Sigmoid colon (tissue), 7 donors: ENCODE measurements at places on chromosomes 11 and 22. TPM values are rescaled to one million over a fixed set of nuclear protein-coding genes. Genes with fewer than 3 reads are reported as not detected.

DNA sequence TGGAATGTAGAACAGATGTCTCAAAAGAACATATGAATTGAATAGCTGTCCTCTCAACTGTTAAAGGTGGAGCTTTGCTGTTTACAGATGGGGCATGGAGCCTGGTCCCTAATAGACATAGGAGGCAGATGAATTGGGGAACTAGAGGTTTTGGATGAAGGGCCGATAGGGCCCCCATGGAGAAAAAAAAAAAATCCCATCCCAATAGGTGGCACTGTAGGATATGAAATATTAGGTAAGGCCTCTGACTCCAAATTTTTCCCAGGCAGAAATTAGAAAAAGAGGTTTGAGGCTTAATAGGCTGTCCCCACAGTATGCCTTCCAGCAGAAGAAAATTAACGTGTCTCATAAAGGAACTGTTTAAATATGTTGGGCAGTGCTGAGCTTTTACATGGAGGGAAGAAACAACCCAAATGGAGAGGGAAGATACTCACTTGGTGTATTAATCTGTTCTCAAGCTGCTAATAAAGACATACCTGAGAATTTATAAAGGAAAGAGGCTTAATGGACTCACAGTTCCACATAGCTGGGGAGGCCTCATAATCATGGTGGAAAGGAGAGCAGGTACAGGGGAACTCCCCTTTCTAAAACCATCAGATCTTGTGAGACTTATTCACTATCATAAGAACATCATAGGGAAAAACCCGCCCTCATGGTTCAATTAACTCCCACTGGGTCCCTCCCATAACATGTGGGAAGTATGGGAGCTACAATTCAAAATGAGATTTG, 30.1 kb upstream of the TMEM45B start:
- DNase-seq = no peak

Gene BACE1-AS
- total RNA-seq = 11.6 TPM

Gene TRIM51
- not detected for total RNA-seq

Gene LMO1
- 1.8 TPM for total RNA-seq

Gene APOL5
- not detected for total RNA-seq

GRCh38 chr22:46946383-46946962, 184.0 kb downstream of the TBC1D22A start:
- DNase-seq = no peak

Gene C11orf97
- total RNA-seq = not detected

GRCh38 chr11:21415606-21416005, 746.2 kb downstream of the NELL1 start:
- no peak for DNase-seq

- no peak for DNase-seq
These were observed 25.0 kb upstream of the ARFGAP3 start for GRCh38 chr22:42881982-42882656.

DNA sequence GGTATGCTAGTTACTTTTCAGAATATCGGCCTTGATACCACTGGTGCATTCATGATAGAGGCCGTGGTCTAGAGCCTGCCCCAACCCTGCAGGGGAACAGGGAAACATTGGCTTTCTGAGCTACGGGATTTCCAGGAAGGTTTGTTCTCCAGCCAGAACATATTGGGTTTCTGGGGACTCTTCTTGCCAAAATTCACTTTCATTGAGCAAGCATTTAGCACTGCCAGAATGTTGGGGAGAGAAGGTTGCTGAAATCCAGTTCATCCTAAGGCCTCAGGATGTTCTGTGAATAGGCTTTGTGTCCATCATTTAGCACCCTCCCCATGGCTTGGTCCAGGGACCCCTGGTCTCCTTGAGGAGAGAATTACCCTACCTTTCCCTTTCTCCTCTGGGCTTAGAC, 36.7 kb downstream of the DRG1 start:
- no peak for DNase-seq

GRCh38 chr22:27495325-27495724, 306.2 kb downstream of the MN1 start:
- DNase-seq = no peak
